ENCODE measurements at places on chromosomes 3 and 15.
A peak's percentile ranks its signal among the peaks of the same experiment; 100 is the strongest.

DNA sequence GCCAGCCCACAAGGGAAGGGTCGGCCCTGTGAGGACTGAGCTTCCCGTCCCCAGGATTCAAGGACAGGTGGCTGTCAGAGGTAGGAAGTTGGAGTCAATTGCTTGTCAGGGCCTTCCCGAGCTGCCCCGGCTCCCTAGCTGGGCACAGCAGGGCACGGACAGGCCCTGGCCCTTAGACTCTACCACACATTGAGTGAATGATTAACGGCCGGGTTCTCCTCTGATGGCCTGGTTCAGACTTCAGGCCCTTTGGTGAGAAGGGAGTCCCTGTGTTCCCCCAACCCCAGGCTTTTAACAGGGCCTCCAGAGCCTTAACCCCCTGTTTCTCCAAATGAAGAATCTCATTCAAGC, 16.4 kb upstream of the FGD5 start:
- no peak for DNase-seq

DNA sequence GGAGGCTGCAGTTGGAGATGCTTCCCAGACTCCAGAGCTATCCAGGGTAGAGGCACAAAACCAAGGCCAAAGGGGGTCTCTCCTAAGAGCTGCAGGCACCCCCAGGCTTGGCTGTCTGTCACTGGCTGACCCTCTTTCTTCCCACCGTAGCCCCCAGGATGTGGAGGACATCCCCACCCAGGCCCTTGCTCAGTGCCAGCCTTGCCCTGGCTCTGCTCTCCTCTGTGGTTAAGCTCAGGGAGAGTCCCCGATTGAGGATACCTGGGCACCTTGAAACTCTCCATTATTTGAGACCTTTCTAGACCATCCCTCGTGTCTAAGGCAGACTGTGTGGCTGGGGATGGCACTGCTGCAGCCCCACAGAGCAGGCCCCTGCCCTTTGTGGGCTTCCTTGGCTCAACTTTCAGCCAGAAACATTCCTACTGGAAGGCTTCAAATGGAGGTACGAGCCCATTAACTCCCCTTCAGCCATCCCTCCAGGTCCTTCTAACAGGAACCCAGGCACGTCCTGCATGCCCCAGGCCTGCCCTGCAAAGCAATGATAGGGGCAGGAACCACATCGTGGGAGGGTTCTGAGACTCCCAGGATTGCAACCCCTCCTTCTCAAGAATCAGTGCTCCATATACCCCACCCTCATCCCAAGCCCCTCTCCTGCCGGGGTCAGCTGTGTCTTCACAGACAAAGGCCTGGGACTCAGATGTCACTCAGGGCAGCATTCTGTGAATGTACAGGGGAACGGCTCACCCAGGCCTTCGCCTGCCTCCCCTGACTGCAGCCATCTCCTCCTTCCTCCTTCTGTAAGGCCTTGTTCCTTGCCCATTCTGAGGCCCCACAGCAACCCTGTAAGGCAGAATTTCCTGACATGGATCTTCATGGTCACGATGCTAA, 102.9 kb upstream of the ABHD17C start:
- DNase-seq: no peak

- no peak for DNase-seq
These were observed 187.5 kb downstream of the DOCK3 start for GRCh38 chr3:50862221-50862620.

GRCh38 chr3:49257187-49257586, 19.8 kb downstream of the C3orf62 start:
- no peak for DNase-seq

GRCh38 chr3:156321945-156322344, 201.6 kb downstream of the KCNAB1 start:
- no peak for DNase-seq

GRCh38 chr3:59867185-59868002, 817.6 kb upstream of the CFAP20DC start:
- no peak for DNase-seq

DNA sequence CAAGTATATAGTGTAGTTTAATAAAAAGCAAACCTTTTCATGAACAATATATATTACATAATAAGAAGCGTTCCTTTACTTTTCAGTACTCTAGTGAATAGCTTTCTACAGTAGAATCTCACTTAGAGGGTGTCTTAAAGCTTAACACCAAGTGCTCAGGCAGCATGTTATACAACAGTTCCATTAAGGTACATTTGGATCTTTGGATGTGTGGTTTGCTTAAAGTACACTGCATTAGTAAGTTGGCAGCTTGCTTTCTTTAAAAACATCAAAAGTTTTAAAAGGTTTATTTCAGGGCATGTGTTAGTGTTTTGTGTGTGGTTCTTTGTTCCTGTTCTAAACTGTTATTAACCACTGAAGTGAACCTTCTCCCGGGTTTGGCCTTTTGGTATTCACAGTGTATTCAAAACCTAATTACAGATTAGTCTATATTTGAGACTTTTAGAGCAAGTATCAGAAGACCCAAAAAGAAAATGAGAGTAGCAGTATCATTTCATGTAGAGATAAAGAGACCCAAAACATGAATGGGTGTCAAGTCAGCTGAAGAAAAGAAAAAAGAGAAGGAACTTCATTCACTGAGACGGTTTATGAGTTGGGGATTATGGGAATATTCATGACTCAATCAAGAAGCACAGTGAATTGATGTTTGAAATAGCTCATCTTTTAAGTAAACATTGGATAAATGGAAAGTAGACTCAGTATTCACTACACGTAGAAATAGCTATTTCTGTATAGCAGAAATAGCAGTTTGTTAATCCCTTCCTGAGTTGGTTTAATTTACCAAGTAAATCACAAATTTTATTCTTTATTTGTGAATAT, 93.9 kb downstream of the OPA1 start:
- DNase-seq: no peak

DNA sequence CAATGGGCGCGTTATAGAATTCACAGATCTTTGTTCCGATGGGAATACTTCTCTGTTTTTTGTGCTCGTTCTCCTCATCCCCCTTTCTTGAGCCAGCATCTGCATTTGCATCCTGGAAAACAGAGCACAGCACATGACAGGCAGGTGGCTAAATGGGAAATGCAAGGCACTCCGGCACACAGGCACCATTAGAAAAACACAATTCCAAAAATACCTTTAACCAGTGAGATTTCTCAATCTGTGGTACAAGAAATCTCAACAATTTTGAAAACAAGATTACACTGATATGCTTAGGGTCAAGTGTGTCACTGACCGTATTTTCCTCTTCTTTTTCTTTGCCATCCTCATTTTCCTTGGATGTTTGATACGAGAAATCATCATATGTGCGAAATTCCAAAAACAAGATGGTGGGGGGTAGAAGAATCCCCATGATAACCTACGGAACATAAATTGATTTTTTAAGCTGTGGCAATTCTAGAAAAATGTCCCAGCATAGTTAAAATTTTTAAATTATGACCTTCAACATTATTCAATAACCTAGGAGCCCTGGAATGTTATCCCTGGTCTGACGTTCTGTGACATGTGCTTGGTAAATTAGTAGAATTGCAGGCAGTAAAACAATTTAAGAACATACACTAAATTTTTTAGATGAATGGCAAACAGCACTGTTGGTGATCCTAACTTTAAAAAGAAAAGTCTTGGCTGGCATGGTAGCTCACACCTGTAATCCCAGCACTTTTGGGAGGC, 46.5 kb upstream of the MTMR10 start:
- DNase-seq: no peak

- DNase-seq: no peak
These were observed 85.9 kb downstream of the CHSY1 start for GRCh38 chr15:101165905-101166471.

DNA sequence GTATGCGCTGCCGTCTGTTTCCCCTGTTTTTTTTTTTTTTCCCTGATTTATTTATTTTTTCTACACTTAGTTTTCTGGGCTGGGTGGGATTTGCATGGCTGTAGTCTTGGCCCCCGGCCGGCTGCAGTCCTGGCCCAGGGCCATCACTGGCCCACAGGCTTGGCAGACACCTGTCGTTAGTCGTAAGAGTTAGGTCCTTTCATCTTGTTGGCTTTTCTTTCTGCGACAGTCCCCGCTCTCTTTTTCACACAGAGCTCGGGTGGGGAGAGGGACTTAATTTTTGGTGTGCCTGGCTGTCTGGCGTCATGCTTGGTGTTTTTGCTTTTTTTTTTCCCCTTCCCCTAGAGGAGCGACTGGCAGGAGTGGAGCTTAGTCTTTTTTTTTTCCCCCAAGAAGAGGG, 183.4 kb downstream of the KLF13 start:
- no peak for DNase-seq

GRCh38 chr3:157785102-157785826, 282.0 kb upstream of the VEPH1 start:
- no peak for DNase-seq

DNA sequence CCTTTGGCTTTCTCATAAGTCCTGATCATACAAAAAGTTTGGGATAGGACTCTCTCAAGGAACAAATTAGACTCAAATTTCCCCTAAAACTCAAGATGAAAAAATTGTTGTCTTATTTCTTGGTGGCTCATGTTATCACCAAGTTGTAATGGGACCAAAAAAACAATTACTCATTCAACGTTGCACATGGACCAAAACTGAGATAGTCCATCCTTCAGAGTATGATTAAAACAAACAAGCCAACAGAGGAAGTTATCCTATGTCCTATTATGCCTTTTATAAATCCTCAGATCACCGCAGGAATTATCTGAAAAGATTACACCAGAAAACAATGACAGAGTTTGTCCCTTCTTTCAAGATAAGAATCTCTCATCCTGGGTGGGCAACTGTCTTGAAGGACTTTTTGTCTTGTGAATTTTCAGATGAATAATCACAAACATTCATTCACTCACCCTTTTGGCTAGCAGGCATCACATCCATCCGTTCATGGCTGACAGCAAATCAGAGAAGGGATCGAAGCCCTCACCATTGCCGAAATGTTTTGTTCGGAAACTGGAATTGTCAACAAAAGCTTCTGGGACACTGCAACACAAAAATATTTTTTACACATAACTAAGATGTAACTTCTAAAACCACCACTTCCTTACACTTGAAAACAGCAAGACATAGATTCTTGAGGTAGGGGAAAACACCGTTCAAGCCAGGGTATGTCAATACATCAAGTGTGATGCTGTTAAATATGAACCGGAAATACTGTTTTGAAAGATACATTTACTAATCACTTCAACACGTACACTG, 90.4 kb downstream of the FOXP1 start:
- no peak for DNase-seq

GRCh38 chr3:53044711-53045517, 959 bp downstream of the SFMBT1 start:
- DNase-seq: peak; percentile 9

- no peak for DNase-seq
These were observed 46.1 kb downstream of the WHAMM start for GRCh38 chr15:82855286-82856100.

- DNase-seq: no peak
These were observed 58.1 kb downstream of the DNAH1 start for GRCh38 chr3:52374173-52374572.

DNA sequence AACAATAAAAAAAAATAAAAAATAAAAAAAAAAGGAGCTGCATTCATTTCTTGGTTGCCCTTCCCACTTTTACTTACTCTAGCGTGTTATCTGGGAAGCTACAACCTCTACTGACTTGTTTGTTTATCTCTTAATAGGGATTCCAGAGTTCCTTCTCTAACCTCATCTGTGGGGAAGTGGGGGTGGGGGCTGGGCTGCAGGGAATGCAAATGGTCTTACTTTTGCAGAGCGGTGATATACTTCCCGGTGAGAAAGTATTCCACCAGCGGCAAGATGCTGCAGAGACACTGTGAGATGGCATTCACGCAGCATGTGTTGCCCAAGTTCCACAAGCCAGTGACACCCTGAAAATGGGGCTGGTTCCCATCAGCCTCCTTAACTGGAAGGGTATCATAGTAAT, 2.1 kb downstream of the USP50 start:
- DNase-seq: no peak

- DNase-seq: no peak
These were observed 630 bp downstream of the LXN start for GRCh38 chr3:158671821-158672214.

DNA sequence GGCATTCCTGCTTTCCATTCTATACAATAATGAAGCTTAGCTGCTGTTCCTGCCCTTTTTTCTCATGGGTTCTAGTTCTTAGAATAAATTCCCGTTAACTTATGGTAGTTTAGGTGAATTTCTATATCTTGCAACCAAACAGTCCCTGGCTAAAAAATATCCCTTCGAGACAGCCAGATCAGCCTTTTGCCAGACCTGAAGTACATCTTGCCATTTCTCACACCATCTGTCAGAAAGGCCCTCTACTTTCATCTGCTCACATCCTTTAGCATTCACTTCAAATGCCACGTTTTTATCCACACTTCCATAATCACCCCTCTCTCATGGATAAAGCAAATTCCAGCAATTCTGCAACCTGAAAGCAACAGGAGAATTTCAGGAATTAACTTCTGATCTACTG, 145.4 kb downstream of the GAP43 start:
- no peak for DNase-seq

GRCh38 chr3:71583566-71584393, at the start of gene FOXP1:
TSS of gene FOXP1 (minus strand) at chr3:71583728. CDS start at chr3:71198381, 385,347 bp downstream.
- peak; percentile 34 for DNase-seq

DNA sequence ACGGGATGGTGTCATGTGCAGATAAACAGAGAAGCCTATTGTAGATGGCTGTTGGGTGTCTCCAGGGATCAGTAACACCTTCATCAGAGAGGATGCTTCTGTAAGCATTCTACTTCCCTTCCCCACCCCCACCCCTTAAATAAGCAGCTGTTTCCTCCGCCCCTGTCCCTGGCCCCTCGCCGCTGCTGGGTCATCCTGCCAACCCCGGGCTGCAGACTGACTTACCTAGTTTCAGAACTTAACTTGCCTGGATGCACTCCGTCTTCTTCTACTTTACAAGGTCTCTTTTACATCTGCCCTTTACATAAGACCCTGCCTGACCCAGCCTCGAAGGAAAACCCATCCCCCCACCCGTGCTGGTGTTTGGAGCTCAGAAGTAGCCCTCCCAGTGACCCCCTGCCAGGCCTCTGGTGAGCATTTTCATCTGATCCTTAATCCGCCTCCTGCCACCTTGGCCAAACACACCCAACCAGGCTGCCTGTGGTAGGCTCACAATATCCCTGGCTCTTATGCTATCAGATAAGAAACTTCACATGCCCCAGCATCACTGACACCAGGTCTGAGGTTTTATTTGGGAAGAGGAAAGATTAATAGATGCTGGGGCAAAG, 103.0 kb upstream of the HES1 start:
- no peak for DNase-seq

DNA sequence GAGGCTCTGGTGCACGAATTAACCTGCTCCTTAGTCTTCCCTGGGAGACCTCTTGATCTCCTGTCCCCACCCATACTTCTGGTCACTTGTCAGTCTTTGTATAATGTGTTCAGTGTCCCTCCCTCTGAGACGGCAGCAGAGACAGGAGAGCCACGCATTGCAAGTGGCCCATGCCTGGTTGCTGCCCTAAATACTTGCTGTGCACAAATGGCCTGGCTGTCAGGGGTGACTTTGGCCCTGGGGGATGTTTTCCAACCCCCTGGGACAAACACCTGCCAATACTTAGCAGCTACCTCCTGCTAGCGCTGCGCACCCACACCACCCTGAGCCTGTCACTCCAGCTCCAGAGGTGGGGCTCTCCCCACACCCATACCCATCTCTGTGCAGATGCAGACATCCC, 17.2 kb downstream of the KLF13 start:
- no peak for DNase-seq
